HS-5 (cell line): ENCODE measurements at places on chromosomes 16 and 17.
A peak's percentile ranks its signal among the peaks of the same experiment; 100 is the strongest.

- DNase-seq: no peak
These were observed 2.7 kb downstream of the KRT36 start for GRCh38 chr17:41486809-41487530.

DNA sequence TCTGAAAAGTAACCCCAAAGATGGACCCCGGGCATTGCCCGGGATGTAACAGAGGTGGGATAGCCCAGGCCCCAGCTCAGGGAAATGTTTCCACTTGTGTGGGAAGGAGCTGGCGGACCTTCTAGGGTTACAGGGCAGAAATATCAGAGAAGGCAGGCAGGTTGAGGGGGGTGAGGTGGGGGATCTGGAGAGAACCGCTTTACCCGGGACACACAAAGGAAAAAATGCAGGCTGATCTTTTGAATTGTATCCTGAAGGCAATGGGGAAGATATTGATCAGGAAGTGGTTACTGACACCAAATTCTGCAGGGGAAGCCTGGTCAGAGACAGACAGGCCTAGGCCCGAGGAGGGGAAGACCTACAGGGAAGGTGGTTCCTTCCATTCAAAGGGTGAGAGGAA is 3.5 kb downstream of the SLC47A1 start:
- no peak for DNase-seq

GRCh38 chr16:12245088-12245920 is 268.8 kb downstream of the SNX29 start:
- DNase-seq: no peak

DNA sequence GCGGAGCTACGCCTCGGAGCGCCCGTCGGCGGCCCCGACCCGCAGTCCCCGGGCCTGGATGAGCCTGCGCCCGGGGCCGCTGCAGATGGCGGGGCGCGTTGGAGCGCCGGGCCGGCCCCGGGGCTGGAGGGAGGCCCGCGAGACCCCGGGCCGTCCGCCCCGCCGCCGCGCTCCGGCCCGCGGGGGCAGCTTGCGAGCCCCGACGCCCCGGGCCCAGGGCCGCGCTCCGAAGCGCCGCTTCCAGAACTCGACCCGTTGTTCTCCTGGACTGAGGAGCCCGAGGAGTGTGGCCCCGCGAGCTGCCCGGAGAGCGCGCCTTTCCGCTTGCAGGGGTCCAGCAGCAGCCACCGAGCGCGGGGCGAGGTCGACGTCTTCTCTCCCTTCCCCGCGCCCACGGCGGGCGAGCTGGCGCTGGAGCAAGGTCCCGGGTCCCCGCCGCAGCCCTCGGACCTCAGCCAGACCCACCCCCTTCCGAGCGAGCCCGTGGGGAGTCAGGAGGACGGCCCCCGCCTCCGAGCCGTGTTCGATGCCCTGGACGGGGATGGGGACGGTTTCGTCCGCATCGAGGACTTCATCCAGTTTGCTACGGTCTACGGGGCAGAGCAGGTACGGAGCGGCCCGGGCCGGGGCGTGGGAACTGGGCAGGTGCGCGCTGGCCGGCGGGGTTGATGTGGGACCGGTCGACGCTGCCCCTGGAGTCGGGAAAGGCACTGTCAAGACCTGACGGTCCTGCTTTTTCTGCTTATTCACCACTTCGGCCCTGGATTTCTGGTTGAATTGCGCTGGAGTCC is 861 bp downstream of the RAB11FIP3 start:
- DNase-seq: no peak

DNA sequence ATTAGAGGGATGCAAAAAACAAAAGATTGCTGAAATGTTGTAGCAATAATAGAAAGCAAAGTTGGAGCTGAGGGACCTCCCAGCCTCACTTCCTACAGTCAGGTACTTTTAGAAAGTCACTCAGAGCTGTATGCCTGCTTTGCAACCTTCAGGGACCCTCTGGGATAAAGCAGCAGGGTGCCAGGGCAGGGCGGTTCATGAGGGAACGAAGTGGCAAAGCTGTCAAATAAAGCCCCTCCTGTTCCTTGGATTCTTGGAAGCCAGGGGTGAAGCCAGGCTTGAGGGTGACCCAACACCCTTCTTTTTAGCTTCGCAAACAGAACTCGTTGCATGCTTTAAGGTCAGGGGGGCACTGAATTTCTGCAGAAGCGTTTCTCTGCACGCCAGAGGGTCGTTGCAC is 767 bp downstream of the ATP2C2 start:
- no peak for DNase-seq

- DNase-seq: no peak
These were observed at the start of gene ABR for GRCh38 chr17:1179818-1180742. Gene ABR (minus strand): TSS chr17:1179981. CDS start chr17:1179727, 254 bp downstream.

- no peak for DNase-seq
These were observed 6.9 kb downstream of the PIMREG start for GRCh38 chr17:6450926-6451832.

- no peak for DNase-seq
These were observed 13.1 kb upstream of the MRPS23 start for GRCh38 chr17:57862694-57863667.

DNA sequence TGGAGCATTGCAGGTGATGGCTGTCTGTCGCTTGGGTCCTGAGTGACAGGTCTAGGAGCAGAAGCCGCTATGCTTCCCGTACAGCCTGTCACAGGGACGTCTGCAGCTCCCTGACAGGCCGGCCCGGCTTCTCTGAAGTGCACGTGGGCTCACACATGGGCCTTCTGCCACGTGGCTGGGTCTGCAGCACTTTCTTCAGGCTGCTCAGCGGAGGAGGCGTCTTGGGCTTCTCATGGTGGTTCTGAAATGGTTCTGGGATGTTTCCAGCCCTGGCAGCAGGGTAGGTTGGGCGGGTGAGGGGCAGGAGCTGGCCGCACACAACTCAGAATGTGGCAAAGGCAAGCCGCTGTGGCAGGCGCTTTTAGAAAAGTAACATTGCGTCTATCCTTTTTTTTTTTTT is 80.3 kb upstream of the ZNF750 start:
- no peak for DNase-seq

- DNase-seq: no peak
These were observed 40.2 kb upstream of the PLCG2 start for GRCh38 chr16:81738783-81739496.

DNA sequence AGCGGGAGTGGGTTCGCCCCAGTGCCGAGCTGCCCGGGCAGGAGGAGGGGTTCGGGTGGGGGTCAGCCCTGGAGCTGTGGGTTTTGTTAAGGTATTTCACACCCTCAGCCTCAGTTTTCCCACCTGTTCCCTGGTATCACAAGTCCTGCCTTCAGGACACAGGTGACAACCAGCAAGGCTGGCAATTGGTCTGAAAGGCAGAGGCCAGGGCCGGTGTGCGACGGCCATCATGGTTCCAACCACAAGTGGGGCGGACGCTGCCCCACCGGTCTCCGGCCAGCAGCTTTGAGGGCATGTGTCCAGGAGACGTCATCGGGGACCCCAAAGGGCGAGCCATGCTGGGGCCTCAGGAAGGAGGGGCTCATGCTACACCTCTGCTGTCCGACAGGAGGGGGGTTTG is 10.8 kb downstream of the ZNF469 start:
- no peak for DNase-seq

- no peak for DNase-seq
These were observed 6.7 kb upstream of the SBK1 start for GRCh38 chr16:28285649-28286048.

- peak; percentile 46 for DNase-seq
These were observed 1.2 kb upstream of the HEXIM1 start for GRCh38 chr17:45146890-45147580.

DNA sequence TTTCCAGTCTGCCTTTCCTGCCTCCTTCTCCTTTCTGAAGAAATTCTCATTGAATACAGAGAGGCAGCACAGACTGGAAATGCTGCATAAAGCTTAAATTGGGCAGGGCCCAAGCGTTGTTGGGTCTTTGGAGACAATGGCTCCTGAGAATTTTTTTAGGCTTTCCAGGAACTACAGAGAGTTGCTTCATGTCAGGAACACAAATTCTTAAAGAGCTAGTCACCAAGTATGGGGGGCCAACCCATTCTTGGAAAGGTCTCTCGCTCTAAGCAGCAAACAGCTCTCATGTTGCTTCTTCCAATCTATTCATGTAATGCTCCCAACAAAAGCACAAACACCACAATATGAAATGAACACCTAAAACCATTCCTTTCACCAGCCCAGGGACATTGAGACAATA is 6.9 kb downstream of the HNF1B start:
- DNase-seq: peak; percentile 30

DNA sequence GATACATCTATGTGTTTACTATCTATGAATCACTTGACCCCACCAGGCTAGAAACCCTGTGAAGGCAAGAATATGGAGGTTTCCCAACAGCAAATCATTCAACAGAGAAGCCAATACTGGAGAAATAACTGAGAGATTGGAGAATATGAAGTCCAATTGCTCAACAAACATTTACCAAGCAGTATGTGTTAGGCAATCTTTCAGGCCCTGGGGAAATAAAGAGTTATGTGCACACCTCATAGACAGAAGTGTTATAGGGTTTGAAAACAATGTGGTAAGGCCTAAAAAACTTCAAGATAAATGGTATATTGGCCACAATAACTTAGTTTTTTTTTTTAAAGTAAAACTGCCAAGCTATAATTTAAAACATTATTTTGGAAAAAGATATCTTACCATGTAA is 1245.8 kb downstream of the CDH11 start:
- DNase-seq: no peak

- no peak for DNase-seq
These were observed 4.5 kb downstream of the CDH5 start for GRCh38 chr16:66370786-66371684.

- no peak for DNase-seq
These were observed 1722.7 kb downstream of the TP53TG3F start for GRCh38 chr16:35182043-35182677.

GRCh38 chr16:75252049-75252864 is 833 bp upstream of the BCAR1 start:
- no peak for DNase-seq

DNA sequence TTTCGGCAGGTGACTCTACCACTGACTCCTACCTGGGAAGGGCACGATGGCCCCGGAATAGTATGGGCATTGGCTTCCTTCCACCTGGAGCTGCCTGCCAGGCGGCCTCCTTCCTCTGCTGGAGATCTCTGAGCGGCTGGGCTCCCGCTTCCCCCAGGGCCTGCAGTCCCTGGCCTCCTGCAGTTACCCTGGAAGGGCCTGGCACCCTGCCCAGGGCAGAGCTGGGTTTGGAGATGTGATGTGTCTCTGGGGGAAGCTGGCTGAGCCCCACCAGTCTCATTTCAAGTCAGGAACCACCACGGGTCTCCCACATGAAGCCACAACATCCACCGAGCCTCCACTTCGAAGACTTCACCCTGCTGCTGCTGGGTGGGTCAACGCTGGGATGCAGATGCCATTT is 97.9 kb downstream of the IRF8 start:
- DNase-seq: no peak

GRCh38 chr16:2881783-2882649 is 999 bp upstream of the FLYWCH2 start:
- no peak for DNase-seq

GRCh38 chr16:74574146-74574545 is 32.8 kb downstream of the GLG1 start:
- no peak for DNase-seq

DNA sequence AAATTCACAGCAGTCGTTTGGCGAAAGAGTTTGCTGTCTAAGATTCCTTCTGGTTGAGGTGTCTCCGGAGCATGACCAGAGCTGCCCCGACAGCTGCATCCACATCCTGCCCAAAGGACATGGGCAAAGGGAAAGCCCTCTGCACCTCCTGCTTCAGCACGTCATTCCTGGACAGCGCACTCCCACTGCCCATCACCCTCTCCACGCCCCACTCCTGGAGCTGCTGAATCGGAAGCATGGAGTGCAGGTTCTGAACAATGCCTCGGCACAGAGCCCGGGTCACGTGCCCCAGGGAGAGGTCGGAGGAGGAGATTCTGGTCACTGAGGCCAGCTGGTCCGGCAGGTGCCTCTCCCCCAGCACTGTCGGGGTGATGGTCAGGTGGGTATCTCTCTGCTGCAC is 1.3 kb upstream of the TRPV1 start:
- no peak for DNase-seq

GRCh38 chr16:57239107-57239506 is 6.0 kb upstream of the ARL2BP start:
- no peak for DNase-seq

GRCh38 chr16:57226701-57227621 is 18.1 kb upstream of the ARL2BP start:
- no peak for DNase-seq

GRCh38 chr16:88472069-88472468 is 19.0 kb downstream of the ZFPM1 start:
- no peak for DNase-seq

GRCh38 chr17:1398931-1399678 is 917 bp downstream of the YWHAE start:
- DNase-seq: no peak

GRCh38 chr17:55772086-55772485 is 21.2 kb downstream of the PCTP start:
- no peak for DNase-seq

- DNase-seq: no peak
These were observed 2.2 kb upstream of the PDPK1 start for GRCh38 chr16:2535625-2536013.

DNA sequence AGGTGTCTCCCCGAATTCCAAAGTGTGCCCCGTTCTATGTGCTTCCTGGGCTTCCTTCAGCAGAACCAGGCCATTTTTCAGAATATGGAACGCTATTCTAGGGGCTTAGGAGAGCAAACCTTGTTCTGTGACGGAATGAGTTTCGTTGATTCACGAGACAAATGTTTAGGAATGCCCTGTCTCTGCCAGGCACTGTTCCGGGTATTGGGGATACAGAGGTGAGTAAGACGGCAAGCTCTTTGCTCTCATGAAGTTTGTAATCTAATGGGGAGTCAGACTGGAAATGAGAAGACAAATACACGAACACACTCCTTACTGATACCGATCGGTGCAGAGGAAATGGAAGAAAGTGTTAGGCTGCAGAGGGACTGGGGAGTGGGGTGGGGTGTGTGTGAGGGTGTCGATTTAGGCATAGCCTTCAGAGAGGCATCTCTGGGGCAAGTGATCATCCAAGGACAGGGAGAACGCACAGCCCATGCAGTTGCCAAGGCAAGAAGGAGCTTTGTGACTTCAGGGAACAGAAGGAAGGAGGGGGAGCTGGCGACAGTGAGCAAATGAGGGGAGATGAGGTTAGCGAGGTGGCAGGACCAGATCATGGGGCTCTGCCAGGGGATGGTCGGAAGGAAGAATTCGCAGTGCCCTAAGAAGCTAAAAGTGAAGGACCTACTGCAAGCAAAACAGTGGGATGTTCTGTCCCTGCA is 189.6 kb downstream of the MSI2 start:
- DNase-seq: no peak

GRCh38 chr16:66714654-66715307 is 18.2 kb upstream of the CMTM4 start:
- no peak for DNase-seq

GRCh38 chr17:57924677-57925076 is 30.5 kb downstream of the CUEDC1 start:
- DNase-seq: no peak
